ENCODE measurements at places on chromosomes 5 and 9.

DNA sequence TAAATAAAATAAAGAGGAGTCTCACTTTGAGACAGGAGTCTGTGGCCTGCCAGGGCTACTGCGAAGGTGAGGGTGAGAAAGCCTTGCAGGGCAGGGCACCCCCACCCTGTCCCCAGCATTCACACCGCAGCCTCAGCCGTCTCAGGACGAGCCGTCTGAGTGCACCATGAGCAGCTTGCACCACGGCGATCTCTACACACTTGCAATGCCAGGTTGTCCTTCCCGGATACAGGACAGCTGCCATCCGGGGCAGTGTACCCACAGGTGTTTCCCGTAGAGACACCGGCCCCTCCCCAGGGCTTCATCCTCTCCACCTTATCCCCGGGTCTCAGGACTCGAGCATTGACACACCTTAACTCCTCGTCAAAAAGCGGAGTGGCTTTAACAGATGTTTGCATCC is 43.3 kb downstream of the IRX2 start:
- DNase-seq = no peak

DNA sequence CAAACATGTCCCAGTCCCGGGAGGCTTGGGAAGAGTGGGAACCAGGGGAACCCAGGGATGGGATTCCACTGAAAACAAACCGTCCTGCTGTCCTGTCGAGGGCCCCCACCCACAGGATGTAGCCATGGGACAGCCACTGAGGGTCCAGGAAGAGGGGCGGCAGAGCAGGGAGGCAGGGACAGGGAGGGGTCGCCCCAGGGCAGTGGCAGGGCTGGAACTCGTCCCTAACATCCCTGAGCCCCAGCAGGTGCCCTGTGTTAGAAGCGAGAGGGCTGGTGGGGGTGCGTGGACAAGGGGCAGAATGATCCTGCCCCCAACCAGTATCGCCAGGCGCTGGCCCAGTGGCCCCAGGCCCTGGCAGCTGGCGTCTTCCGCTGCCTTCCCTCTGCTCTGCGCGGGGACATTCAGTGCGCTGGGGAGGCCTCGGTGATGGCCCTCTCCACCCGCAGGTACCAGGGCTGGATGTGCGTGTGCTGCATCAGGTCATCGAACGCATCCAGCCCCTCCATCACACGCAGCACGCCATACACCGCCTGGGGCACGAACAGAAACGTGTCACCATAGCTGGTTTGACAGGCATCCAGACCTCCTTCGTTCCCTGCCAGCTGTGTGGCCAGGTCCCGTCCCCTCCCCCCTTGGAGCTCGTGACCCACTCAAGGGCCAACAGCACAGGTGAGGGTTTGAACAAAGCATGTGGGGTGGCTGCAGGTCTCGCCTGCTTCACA is 6.6 kb downstream of the PTGES2 start:
- no peak for DNase-seq

GRCh38 chr9:7844242-7844641 is 44.7 kb upstream of the DMAC1 start:
- DNase-seq = no peak

DNA sequence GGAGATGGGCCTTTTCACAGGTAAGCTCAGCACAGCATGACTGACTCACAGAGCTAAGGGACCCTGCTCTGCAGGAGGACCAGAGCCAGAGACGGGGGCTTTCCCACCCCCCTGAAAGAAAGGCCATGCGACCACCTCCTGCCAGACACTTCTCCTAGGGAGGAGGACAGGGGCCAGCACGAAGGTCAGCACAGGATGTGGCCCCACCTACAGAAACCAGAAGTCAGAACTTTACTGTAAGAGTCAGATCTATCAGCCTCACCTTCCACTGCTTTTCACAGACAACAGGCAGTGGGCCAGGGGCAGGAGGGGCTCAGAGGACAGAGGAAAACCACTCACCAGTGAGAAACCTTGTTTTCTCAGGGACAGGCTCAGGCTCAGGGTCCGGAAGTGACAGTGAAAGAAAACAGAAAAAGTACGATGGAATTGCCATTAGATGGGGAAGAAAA is 37.9 kb downstream of the CCNJL start:
- no peak for DNase-seq

GRCh38 chr9:70486127-70486526 is 71.7 kb upstream of the KLF9 start:
- DNase-seq = no peak

DNA sequence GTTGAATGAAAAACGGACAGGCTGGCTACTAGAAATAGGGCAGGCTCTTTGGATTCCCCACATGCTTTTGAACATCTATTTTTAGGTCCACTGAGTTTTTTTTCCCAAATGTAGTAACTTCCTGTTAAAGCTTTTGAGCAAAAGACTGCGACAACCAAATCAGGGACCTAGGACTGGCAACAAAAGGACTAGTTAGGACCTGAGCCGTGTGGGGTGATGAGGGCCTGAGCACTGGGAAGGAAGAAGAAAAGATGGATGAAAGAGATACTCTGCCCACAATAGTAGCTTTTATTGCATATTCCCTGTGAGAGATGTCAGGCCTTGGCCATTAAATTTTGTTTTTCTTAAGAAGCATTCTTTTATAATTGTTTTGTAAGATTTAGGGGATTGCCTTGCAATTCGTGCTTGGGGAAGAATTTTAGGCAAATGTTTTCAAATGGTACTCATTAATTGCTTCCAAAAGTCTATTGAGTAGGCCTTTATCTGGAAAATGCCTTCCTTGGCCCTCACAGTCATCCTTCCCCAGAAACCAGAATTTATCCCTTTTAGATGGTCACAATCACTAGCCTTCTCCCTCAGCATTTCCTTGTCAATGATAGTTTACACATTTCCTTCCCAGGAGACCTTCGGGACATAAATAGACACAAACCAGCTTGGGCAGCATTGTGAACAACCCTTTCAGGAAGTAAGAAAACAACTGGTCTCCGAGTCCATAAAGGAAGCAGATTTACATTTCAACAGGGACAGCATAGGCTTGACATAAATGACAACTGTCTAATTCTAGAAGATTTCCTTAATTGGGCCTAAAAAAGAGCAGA is 166.5 kb downstream of the RMI1 start:
- no peak for DNase-seq

- DNase-seq = no peak
These were observed 504.5 kb downstream of the NR2F1-AS1 start for GRCh38 chr5:93076566-93076965.

DNA sequence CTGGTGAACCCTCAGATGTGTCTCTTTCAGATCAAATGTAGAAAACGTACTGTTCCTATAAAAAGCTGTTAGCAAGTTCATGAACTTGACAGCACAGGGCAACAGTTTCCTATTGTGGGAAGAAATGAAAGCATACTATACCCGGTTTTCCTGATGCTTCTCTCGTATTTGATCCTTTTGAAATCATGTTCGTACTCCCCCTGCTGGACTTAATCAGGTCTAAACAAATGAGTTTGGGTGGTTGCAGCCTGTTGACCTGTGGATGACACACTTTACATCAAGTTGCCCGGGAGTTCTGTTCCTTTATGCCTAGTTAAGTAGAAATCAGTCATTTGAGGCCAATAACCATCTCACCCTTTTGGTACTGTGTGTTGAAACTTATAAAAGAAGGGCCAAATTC is 1992.3 kb downstream of the MAT2B start:
- DNase-seq = no peak

DNA sequence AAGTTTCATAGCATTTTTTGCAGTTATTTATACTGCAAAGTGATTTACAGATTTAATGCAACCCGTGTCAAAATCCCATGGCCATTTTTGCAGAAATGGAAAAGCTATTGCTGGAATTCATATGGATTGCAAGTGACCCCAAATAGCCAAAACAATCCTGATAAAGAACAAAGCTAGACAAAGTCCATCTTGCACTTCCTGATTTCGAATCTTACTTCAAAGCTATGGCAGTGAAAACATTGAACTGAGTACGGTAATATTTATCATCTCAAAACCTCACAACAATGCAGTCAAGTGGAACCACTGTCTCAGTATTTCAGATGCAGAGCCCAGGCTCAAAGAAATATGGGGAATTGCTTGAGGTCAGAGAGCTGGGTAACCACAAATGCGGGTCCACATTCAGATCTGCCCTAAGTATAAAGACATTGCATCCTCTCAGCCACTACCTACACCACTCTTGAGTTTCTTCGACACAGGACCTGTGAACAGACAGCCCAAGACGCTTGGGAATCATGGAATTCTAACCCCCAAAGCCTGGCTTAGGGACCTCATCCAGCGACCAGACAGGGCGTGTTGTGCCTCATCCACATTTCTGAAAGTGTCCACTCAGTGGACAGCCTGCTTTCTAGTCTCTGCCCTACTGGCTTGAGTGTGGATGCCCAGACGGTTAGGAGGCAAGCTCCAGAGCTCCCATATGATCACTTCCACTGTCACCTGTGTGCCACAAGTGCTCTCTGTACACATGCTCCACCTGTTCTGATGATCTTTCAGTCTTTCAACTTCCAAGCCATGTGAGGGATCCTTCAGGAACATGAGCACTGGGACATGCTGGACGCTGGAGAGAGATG is 39.3 kb upstream of the KCNIP1 start:
- DNase-seq = no peak

GRCh38 chr5:97412959-97413358 is 229.9 kb upstream of the RIOK2 start:
- DNase-seq = no peak

GRCh38 chr5:67334373-67334772 is 137.8 kb upstream of the CD180 start:
- DNase-seq = no peak

DNA sequence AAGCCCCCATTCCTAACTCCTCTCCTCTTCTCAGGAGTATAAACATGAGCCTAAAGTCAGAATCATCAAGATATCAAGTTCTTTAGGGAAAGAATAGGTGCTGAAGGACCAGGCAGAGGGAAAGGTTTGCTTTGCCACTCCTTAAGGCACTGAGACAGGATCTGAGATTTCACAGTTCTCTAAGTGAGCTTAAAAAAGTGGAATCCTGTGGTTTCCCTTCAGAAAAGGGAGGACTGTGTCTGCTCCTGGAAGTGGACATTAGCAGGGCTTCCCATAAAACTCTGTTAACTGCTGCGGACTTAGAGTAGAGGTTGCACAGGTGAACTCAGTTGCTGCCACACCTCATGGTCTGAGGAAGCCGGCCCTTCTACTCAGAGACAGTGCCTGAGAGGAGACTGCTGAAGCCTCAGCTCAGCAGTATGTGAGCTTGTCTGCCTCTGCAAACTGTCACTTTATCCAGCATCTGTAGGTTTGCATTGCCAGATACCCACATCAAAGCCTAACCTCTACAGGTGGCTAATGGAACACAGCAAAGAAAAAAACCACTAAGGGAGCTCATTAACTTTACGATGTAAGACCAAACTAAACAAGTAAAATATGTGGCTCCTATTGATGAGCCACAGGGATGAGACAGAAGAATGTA is 42.9 kb downstream of the RIC1 start:
- DNase-seq = no peak

GRCh38 chr5:67233075-67233474 is 36.5 kb upstream of the CD180 start:
- no peak for DNase-seq

- no peak for DNase-seq
These were observed 18.9 kb downstream of the PDE4D start for GRCh38 chr5:59874675-59875074.

DNA sequence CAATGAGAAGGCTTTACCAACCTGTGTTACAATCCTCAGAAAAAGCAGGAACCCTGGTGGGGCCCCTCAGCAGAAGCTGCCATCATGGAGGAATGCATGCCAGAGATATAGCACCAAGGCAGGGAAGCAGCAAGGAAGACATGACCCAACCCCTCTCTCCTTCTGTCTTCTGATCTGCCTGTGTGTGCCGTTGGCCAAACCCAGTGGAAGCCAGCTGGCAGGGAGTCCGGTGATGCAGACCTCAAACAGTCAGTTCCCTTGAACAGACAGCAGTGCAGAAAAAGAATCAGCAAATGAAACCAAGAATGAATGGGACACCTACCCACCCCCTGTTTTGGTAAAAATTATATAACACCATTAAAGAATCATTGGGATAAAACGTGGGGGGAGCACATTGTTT is 234.2 kb downstream of the ZNF608 start:
- no peak for DNase-seq

GRCh38 chr9:128903871-128904620 is 16.7 kb upstream of the PHYHD1 start:
- DNase-seq = no peak

Measured in esophagus squamous epithelium (tissue), 5 donors.